GM13977 (cell line): ENCODE measurements at places on chromosomes 3 and 15.

DNA sequence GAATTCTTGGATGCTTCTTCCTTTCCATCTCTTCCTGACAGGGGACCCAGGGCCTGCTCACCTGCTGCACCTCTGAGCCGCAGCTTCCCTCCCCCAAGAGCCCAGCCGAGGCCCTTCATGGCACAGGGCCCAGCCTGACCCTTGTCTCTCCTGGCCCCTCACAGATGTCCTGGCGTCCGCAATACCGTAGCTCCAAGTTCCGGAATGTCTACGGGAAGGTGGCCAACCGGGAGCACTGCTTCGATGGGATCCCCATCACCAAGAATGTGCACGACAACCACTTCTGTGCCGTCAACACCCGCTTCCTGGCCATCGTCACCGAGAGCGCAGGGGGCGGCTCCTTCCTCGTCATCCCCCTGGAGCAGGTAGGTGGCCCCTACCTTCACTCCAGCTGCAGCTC lies 66.2 kb downstream of the CORO2B start:
- DNase-seq = no peak

DNA sequence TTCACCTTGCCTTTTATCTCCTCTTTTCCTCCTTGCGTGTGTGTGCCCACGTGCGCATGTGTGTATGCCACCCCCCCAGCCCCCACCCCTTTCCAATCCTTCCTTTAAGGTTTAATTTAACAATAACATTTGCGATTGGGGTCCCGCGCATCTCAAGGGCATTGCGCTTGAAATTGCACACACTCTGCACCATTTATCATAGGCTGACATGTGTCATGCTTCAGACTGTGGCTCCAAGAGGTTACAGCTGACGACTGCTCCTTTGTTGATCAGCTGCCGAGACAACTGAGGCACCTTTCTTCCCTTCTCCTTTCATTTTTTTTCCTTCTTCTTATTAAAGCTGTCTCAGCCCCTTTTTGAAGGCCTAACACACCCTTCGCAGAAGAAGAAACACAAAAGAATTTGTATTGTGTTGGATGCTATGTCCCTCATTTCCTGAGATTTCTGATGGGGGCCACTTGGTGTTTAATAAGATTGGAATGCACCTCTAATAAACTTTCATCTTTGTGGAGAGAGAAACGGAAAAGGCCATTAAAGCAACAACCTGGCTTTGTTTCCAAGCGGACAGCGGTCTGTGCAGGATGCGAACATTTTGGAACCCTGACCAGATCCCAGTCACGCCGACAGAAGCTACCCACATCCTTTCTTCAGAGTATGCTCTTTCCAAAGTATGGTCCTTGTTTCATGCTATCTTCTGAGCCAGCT lies 470.1 kb downstream of the MCTP2 start:
- DNase-seq = no peak

DNA sequence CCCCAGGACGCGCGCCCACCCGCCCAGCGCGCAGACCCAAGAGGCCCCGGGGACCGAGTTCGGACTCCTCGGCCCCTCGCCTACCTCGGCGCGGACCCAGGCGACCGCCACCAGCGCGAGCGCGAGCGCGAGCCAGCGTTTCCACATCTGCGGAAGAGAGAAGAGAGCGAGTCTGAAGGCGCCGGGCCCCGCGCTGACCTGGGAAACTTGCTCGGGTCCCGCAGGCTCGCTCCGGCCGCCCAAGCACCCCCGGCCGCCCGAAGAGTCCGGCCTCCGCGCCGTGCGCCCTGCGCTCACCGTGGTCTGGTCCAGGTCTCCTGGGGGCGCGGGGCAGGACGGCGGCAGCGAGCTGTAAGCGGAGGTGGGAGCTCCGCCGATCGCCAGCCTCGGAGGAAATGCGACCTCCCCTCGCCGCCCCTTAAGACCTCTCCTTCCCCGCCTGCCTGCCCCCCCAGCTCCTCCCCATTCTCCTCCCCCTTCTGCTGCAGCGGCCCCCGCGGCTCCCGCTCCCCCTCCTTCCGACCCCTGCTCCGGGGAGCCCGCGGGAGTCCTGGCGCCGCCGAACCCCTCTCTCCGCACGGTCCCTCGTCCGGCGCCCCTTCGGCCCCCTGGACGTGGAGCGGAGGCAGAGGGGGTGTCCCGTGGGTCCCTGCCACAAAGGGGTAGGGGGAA lies at the start of gene FSTL1:
FSTL1 (minus strand) TSS at position 393 of the 672 bp plus-strand sequence; CDS start at position 147, 246 bp downstream.
- DNase-seq = peak; percentile 55

DNA sequence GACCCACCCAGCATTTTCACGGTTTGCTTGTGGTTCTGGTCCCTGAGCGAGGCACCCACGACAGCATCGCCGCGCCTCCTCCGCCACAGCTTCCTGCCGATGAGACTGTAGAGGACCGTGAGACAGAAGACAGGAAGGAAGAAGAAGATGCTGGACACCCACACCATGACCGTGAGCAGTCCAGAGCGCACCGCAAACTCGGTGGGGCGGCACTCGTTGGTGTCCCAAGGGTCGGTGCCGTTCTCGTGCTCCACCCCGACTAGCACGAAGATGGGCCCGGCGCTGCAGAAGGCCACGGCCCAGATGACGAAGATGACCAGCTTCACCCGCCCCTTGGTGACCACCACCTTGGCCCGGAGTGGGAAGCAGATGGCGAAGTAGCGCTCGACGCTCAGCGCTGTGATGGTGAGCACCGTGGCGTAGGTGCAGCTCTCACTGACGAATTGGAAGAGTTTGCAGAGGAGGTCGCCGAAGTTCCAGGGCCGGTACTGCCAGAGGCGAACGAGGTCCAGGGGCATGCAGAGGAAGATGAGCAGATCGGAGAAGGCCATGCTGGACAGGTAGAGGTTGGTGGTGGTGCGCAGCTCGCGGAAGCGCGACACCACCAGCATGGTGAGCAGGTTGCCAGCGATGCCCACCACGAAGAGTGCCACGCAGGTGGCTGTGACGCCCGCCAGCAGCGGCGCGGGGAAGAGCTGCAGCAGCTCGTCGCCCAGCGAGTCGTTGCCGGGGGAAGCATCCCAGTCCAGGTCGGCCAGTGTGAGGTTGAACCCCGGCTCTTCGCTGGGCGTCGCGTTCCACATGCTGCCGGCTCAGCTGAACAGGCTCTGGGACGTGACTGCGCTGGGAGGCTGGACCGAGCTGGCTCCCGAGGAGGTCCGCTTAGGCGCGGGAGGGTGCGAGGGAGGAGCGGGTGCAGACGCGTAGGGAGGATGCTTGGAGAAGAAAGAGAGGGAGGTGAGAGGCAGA lies at the start of gene GHSR:
GHSR (minus strand) TSS at position 846 of the 969 bp plus-strand sequence; CDS start at position 803, 43 bp downstream.
- no peak for DNase-seq

GRCh38 chr15:43006991-43007390 lies 86.4 kb upstream of the TTBK2 start:
- DNase-seq = no peak

DNA sequence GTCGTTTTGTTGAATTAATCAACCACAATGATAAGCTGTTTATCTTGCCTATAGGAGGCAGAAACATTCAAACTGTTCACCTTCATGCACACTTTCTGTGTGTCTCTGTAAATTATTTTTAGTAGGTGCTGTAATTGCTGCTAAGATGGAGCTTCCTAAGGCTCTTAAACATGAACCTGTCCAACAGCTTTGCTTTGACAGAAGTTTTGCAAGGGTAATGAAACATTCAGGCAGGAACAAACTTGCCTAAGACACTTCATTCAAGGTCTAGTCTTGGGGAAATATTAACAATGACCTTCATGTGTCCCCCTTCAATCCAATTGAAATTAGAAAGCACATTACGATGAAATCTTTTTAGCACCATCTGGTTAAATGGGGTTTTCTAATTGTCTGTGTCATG lies 156.1 kb downstream of the DIPK2A start:
- no peak for DNase-seq

GRCh38 chr15:31197497-31198414 lies 96.2 kb upstream of the TRPM1 start:
- DNase-seq = peak; percentile 76

GRCh38 chr15:60916679-60917460 lies 312.2 kb downstream of the RORA start:
- DNase-seq = peak; percentile 65

GRCh38 chr3:141746962-141747361 lies 8.9 kb downstream of the RNF7 start:
- no peak for DNase-seq

- no peak for DNase-seq
Observed at GRCh38 chr3:155158346-155159037, 78.4 kb downstream of the MME start.

DNA sequence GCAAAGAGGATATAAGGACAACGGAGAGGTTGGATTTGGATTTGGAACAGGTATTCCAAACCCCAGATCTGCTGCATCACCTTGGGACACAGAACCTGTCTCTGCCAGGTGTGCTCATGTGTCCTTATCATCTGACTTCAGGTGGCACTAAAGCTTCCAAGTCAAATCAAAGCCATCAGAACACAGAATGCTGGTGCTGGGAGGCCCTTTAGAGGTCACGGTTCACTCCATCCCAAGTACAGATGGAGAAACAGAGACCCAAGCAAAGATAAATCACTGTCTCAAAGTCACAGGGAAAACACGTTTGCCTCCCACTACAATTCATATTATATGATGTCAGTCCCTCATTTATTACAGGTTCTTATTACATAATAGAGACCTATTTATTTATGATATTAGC lies 72.8 kb downstream of the HES1 start:
- DNase-seq = no peak

DNA sequence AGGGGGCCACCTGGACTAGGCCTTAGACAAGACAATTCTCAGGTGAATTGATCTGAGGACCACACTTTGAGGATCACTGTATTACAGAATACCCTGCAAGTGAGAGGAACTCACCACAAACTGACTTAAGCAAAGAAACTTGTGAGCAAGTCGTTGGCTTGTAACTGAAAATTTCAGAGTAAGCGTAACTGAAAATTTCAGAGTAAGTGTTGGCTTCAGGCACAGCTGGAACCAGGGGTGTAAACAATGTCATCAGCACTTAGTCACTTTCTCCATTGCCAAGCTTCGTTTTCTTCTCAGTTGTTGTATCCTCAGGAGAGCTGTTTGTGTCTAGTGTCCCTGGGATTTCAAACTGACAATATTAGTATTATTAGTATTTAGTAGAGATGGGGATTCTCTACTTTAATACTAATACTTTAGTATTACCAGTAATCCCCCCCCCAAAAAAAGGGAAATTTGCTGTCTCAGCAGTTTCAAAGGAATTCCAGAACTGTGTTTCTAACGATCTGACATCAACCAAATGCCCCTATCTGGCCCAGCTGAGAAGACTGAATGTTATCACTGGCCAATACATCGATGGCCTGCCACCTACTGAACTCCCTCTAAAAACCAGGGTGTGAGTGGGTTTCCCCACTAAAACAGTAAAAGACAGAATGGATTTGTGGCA lies 474.4 kb downstream of the NTRK3 start:
- no peak for DNase-seq

GRCh38 chr3:5330152-5330810 lies 142.8 kb downstream of the EDEM1 start:
- no peak for DNase-seq

- no peak for DNase-seq
Observed at GRCh38 chr3:171860830-171861535, 17.8 kb downstream of the TMEM212 start.

GRCh38 chr3:155031186-155031585 lies 48.9 kb upstream of the MME start:
- DNase-seq = no peak

DNA sequence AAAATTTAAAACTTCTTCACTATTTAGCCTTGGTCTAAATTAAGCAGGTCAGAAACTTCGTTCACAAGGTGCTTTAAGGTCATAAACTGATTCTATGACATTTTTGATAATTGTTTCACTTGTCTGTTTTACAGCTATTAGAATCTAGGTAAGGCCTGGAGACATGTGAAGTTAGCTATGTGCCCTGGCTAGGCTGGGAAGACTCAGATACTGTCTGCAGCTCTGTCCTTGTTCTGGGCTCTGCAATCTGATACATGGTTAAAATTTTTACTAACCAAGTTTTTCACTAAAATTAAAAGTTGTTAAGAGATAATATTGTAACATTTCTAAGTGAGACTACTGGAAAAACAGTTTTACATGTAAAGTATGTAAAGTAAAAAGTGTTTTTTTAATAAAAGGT lies 479.6 kb upstream of the EPHA6 start:
- no peak for DNase-seq

DNA sequence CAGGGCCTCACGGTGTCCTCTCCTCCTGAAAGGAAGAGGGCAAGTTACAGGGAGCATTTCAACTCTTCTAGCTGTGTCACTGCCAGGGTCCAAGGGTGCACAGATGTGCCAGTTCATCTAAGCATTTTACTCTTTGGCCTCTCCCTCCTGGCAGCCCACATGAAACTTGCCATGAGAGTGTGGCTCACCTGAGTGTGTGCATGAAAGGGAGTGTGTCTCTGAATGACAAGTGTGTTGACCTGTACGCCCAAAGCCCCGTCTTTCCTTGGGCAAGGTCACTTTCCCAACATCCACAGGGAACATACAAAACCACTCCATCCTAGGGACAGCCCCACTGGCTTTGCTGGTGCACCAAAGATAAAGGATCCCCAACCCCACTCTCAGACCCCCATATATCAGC lies 280.0 kb downstream of the NTRK3 start:
- DNase-seq = no peak

- DNase-seq = no peak
Observed at GRCh38 chr3:30098653-30099455, 507.5 kb upstream of the TGFBR2 start.

DNA sequence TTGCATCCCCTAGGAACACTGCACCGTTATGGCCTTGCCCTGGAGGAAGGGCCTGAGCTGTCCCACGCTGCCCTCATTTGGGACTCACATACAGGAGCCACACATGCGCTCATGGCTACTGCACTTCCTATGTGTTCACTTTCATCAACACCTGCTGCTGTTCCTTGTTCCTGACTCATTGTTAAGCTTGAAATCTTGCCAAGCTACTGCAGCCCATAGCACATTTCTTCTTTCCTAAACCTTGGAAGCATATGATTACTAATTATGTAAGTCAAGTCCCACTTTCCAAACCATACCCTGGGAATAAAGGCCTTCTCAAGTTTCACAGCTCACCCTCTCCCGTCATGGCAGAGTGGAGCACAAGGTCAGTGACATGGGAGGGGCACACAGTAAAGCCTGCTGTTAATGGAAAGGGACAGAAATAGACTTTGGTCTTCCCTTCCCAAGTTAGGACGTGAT lies 307.9 kb downstream of the CLSTN2 start:
- no peak for DNase-seq

DNA sequence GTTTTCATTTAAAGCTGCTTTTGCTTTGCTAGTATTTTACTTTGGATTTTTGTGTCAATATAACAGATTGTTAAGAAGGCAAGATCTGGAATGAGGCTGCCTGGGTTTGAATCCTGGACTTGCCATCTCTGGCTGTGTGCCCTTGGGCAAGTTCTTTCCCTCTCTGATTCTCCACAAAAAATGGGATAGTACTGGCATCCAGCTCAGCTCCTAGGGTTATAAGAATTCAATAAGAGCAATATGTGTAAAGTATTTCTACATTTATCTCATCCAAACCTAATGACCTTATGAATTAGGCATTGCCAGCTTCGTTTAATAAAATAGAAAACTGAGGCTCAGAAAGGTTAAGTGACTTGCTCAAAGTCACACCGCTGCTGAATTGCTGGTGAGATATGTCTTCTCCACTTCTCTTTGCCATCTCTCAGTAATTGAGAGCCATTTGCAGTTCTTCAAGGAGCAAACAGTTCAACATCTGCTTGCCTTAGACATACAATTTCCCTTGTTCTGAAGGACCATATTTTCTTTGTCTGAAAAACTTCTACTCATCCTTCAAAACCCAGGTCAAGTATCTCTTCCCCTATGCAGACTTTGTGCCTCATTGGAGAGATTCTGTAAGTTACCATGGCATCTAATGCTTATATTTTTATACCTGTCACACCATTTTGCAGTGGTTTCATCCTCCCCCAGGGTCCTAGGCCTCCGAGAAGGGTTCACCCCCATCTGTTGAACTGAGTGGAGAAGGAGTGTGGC lies 80.8 kb upstream of the TLE3 start:
- no peak for DNase-seq

GRCh38 chr3:16821053-16821452 lies 63.7 kb upstream of the PLCL2 start:
- DNase-seq = no peak
